ENCODE measurements at places on chromosomes 13 and 19.

- DNase-seq, result no peak
Observed at GRCh38 chr19:16380943-16381755, 56.5 kb downstream of the KLF2 start.

DNA sequence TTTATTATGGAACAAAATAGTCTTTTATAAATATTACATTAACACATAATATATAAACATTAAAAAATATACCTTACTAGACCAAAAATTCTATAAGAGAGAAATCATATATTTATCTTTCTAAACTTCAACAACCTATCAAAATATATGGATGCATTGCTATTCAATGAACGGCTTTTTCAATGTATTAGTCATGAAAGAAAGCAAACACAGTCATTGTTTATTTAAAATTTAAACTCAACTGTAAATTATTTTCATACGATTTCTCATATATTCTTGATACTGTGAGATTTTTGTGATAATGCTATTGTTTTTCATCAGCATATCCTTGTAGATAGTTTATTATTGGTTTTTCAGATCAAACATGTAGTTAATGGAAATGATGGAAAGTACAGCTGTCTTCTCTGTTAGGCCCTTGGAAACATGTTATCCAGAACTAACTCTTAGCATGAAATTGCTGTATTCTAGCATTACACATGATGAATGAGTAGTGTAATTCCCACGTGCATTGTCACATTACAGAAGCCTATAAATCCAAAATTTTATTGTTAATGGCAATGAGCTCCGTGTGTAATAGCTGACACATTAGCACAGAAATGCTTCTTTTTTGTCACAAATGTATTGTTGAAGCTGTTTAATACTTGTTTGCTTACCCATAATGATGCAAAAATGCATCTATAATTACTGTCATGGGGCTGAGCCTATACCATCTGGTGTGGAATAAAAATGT, 1639.9 kb downstream of the SLITRK5 start:
- DNase-seq, result no peak

DNA sequence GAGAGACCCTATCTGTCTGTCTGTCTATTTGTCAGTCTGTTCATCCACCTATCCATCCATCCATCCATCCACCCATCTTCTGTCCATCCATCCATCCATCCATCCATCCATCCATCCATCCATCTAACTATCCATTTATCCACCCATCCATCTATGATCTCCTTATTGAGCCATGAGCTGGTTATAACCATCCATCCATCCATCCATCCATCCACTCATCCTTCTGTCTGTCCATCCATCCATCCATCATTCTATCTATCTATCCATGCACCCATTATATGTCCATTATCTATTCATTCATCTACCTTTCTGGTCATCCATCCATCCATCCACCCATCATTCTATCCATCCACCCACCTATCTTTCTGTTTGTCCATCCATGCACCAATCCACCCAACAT, 44.6 kb downstream of the NWD1 start:
- no peak for DNase-seq

GRCh38 chr13:111038887-111039286, 76.2 kb upstream of the ARHGEF7 start:
- no peak for DNase-seq

GRCh38 chr13:28137596-28137995, 749 bp upstream of the PAN3 start:
- DNase-seq, result no peak

- DNase-seq, result no peak
Observed at GRCh38 chr13:100904293-100904976, 229.8 kb upstream of the TMTC4 start.

GRCh38 chr13:51041710-51042109, 69.4 kb downstream of the C13orf42 start:
- DNase-seq, result no peak

DNA sequence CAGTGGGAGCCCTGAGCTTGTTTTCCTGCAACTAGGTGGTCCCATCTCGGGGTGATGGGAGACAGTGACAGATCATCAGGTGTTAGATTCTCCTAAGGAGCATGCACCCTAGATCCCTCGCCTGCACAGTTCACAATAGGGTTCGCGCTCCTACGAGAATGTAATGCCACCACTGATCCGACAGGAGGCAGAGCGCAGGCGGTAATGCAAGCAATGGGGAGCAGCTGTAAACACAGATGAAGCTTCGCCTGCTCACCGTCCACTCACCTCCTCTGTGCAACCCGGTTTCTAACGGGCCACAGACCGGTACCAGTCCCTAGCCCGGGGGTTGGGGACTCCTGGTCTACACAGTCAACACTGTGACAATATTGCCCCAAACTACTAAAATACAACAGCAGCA, 38.8 kb downstream of the CARD8 start:
- DNase-seq, result no peak

DNA sequence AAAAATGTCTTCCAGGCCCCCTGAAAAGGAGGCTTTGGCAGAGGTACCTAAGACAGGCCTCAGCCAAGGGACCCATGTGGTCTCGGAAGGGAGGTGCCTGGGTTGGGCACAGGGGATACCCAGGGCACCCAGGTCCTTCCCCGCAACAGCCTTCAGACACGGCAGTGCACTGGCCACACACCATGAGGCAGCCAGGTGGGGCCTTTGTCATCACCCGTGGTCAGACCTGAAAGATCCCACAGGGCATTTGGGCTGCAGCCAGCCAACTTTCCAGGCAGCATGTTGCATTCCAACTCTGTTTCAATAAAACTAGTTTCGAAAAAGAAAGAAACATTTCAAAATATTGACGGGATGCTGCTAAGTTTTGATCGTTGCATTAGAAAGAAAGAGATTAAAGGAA, 4.7 kb upstream of the TUBGCP3 start:
- no peak for DNase-seq

- peak; percentile 65 for DNase-seq
Observed at GRCh38 chr19:3801412-3802096, 15.4 kb upstream of the MATK start.

DNA sequence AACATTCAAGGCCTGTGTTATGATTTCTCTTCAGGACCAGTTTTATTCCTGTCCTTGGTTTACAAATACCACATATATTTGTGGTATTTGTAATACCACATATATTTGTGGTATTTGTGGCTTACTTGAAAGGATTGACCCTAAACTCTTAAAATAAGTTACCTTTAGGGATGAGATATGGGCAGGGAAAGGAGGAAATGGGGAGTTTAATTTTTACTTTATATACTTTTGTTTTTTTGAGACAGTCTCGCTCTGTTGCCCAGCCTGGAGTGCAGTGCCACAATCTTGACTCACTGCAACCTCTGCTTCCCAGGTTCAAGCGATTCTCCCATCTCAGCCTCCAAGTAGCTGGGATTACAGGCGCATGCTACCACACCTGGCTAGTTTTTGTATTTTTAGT, 2.3 kb upstream of the TGDS start:
- DNase-seq, result no peak

- no peak for DNase-seq
Observed at GRCh38 chr13:26270707-26271106, 16.8 kb downstream of the CDK8 start.

- DNase-seq, result no peak
Observed at GRCh38 chr19:53910170-53910518, 1.1 kb downstream of the CACNG7 start.

DNA sequence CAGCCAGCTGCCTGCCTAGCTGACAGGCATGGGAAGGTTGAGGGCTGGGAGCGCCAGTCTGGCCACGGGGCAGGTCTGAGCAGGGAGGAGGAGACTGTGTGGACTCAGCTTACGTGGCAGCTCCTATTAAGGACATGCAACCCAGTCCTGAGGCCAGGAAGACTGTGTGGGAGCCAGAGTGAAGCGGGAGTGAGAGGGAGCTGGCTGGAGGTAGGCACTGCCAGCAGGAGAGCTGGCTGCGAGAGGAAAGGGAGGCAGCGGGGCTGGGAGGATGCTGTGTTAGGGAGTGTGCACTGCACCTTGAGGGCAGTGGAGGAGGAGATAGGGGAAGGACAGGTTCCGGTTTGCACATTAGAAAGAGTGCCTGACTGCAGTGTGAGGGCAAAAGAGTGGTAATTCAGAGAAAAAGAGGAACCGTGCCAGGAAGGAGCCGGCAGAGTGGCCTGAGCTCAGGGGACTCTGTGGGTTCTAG, 99.2 kb downstream of the SLC7A1 start:
- no peak for DNase-seq

DNA sequence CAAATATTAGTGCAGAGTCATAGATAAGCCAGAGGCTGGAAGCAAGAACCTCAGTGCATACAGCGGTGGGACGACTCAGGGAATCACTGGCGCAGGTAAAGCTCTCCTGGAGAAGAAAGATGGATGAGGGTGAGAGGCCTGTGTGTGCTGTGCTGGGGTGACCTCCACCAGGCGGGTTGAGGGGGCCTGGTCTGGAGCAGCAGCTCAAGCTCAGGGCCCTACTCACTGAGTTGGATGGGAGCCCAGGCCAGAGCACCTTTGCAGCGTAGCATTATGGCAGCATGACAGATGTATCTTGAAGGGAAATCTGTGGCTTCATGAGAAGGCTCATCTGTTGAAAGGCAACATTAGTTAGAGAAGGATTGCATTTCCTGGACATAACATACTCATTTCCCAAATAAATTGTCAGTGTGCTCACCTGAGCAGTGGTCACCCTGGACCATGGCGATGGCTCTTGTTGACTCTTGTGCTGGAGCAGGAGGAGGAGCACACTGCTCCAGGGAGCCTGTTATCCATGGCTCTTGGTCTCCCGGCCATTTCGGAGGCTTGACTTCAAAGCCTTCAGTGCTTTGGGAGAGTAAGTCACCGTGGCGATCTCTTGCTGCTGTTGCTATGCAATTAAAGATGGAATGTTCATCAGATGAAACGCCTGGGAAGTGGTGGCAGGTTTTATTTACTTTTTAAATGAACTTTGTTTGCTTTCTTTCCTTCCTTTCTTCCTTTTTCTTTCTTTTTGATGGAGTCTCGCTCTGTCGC, 25.0 kb downstream of the HNRNPM start:
- no peak for DNase-seq

GRCh38 chr19:28405346-28405742, 807.6 kb downstream of the UQCRFS1 start:
- no peak for DNase-seq

DNA sequence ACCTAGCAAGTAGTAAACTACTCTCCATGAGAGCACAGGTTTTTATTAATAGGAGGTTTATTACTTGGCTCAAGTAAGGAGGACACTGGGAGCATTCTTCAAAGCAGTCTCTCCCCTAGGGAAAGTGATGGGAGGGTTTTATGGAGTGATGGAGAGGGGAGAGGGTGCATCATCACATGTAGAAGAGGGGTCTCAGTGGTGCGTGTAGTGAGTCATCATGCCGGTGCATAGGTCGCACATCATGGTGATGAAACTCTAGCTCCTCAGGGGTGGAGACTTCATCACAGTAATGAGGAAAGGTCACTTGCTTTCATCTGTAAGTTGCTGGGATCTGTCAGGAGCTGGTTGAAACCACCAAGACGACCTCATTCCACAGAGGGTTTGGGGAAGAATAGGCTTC, 210.8 kb upstream of the UBL3 start:
- DNase-seq, result no peak

DNA sequence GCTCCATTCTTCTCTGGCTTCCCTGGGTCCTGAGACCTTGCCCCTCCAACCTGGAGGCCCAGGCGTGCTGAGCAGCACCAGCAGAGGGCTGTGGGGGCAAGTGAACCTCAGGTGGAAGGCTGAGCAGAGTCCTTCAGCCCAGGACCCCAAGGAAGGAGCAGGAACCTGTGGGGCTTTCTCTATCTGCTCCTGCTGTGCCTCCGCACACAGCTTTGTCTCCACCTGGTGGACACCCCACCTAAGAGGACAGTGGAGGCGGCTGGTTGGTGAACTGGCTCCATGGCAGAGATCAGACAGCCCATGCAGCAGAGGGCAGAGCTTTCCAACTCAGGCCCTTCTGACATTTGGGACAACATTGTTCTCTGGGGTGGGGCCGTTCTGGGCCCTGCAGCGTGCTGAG, 19.7 kb downstream of the ZFR2 start:
- DNase-seq, result peak; percentile 54

GRCh38 chr19:29715701-29716581, 880 bp upstream of the C19orf12 start:
- no peak for DNase-seq

DNA sequence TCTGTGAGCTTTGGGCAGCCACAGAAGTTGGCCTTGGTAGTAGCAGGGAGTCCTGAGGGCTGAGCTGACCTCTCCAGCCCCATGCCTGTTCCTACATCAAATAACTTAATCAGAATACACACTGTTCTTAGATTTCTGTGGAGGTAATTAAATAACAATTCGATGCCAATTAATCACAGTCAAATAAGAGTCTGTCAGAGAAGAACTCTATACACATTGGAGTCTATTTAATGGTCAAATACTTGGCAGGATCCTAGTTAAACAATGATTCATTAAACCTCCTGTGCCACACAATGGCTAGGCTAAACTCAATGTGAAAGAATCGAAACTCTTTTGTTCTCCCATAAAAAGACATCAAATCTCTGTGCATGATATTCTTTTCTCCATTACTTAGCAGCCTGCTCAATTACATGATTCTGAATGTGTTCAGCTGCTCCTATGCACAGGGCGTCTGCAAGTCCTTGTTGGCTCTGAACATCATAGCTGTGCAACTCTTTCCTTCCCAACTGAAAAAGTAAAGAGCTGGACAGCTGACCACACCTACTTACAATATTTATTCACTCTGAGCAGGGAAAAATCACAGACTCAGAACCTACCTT, 173.1 kb downstream of the ABCC4 start:
- DNase-seq, result no peak

- DNase-seq, result no peak
Observed at GRCh38 chr13:73820688-73821087, 313.5 kb downstream of the KLF12 start.

DNA sequence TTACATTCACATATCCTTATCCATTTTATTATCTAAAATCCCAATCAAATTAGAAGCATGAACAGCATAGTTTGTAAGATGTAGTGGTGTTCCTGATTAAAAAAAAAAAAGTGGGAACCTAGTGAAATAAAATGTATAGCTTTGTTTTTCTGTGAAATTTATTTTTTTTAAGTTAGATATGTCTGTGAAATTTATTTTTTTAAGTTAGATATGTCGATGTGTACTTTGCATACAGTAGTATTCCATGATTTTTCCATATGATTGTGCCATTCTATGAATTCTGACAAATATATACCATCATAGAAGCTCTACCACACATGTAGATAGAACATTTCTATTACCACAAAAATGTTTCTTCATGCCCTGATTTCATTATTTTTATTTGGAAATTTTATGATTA, 6.0 kb upstream of the MAB21L1 start:
- DNase-seq, result no peak

DNA sequence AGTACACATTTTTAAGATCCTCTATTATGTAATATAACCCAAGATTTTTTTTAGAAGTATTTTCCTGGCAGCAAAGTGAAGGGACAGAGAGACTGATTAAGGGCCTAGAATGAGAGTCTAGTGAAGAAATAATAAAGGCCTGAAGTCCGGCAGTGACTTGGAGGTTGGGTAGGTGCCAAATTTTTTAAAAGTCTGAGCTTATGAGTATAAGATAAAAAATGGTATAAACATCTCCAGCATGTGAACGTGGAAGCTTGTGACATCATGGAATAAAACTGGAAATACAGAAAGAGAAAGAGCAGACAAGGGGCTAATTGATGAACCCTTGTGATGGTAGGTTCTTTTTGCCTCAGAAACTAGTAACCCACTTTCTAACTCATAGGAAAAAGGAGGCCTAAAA, 174.6 kb downstream of the SUCLA2 start:
- no peak for DNase-seq

GRCh38 chr19:2798733-2799132, 13.4 kb downstream of the THOP1 start:
- no peak for DNase-seq
